ENCODE measurements at places on chromosomes 6 and 20.

DNA sequence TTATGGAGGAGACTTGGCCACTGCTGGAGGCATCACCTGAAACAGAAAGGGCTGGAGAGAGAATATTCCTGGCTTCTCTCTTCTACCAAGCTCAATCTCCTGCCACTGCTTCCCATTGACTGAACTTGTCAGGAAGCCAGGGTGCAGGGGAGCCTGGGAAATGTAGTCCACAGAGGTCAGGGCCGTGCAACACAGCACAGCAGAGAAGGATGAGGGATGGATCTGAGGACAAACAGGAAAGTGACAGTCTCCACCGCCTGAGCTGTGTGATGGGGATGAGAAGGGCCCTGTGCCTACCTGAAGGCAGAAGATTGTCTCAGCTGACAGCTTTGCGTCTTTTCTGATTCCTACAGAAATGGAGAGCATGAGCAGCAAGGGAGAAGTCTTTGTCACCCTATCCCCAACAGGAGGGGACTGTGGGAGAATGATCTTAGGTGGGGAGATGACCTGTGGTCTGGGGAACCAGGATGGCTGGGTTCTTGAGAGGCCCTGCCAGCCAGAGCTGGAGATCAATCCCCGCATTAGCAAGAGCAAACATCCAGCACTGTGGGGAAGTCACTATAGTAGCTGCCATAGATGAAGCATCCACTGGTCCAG lies 114.2 kb downstream of the SNX5 start:
- no peak for DNase-seq

GRCh38 chr6:136378888-136379287 lies 89.2 kb upstream of the BCLAF1 start:
- no peak for DNase-seq

DNA sequence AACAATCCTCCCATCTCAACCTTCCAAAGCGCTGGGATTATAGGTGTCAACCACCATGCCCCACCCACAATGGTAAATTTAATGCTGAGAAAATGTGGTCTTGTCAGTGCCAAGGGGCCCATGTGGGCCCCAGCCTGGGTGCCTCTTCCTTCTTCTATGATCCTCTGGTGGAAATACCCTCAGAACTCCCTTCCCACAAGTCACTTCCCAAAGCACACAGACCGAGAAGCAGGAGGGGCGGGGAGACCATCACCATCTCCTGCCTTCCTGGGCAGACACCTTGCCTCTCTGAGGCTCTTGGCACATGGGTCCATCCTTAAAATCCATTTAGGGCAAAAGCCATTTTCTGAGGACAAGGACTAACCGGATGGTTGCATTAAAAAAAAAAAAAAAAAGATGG lies 59.0 kb downstream of the NOL4L start:
- DNase-seq, result no peak

DNA sequence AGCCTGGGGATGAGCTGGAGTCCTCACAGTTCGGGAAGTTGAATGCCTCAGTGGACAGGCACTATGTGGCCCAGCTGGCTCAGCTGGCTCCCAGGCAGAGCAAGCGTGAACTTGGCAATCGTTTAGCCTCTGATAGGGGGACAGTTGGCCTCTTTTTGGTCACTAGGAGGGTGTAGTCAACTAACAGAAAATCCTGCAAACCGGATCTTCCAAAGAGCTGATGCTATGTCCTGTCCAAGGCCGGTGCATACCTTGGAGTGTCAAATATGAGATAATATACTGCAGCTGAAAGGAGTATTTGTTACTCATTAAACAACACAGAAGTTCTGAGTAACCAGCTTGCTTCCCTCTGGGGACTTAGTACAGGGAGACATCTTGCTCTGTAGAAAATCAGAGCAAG lies 126.2 kb upstream of the EXOC2 start:
- DNase-seq, result no peak

DNA sequence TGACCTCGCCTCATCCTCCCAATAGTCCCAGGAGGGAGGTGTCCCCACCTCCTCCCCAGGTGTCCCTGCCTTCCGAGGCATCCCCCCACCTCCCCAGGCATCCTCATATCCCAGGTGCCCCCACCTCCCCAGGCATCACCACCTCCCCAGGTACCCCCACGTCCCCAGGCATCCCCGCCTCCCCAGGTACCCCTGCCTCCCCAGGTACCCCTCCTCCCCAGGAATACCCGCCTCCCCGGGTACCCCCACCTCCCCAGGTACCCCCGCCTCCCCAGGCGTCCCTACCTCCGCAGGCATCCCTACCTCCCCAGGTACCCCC lies 198.9 kb downstream of the SYNDIG1 start:
- DNase-seq, result no peak

- DNase-seq, result no peak
Observed at GRCh38 chr6:35061651-35062410, 79.3 kb downstream of the TCP11 start.

DNA sequence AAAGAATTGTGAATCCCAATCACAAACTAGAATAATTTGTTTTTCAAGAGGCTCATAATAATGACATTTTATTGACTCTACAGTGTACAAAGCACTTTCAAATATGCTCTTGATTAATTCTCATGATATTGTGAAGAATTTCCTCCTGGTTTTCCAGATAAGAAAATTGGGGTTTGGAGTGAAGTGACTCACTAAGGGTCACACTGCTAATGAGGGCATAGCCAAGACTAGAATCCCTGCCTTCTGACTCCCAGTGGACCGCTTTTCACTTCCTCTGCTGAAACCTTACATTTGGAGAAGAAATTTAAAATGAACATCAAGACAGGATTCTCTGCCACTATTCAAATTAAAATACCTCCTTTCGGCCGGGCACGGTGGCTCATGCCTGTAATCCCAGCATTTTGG lies 38.3 kb upstream of the LTV1 start:
- no peak for DNase-seq

- no peak for DNase-seq
Observed at GRCh38 chr6:131692589-131692988, 8.6 kb downstream of the OR2A4 start.

DNA sequence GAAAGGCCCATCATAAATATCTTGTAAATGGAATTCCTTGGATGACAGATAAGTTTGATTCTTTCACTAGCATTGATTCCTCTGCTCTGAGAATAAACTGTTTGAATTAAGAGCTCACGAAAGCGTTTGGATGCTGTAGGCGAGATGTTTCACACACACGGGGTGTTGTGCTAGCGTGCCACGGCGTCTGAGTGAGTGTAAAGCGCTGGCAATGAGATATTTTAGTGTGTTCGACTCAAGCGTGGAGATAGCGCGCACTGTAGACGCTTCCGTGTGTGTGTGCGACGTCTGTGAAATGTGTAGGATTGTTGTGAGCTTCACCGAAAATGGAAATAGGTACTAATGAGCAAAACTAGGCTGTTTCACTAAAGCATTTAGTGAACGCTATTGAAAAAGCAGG lies 29.4 kb upstream of the ADRM1 start:
- DNase-seq, result no peak

GRCh38 chr6:84867521-84867920 lies 103.1 kb upstream of the TBX18 start:
- no peak for DNase-seq
